ENCODE measurements at places on chromosomes 7 and 10.
A peak's percentile ranks its signal among the peaks of the same experiment; 100 is the strongest.

DNA sequence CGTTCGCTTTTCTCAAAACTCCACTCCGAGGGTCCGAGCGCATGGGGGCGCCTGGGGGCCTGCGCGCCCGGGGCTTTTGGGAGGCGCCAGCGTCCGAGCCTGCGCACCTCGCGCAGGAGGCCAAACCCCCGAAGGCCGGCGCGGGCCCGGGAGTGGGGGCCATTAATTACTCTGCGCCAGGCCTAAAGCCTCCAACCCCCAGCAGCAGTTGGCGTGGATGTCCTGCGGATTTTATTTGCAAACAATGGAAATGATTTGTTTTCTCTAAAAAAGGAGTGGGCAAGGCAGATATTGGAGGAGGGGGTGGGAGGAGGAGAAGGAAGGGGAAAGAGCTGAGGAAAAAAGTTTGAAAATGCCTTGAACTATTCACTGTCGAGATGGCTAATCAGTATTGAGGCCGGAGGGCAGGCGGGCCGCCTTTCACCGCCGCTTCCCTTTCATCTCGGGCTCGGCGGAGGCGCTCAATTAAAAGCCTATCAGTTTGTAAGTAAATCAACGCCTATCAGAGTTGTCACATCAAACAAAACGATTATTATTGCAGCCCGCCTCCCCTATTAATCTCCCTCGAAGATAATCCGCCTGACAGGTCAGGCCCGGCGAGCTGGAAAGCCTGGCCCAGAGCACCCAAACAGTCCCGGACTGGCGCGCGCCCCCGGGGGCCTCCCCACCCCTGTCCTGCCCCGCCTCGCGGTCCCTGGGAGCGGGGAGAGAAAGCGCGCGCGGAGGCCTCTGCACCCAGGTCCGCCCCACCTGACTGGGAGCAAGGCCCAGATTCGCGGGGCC, 3.4 kb upstream of the ZNF503 start:
- no peak for DNase-seq

- DNase-seq, result no peak
Observed at GRCh38 chr7:8638076-8638475, 204.7 kb downstream of the NXPH1 start.

GRCh38 chr10:71713135-71714030, 6.2 kb downstream of the C10orf105 start:
- peak; percentile 92 for DNase-seq

GRCh38 chr10:98664329-98665042, 217.8 kb upstream of the HPS1 start:
- DNase-seq, result no peak

GRCh38 chr7:108062250-108063014, 59.5 kb upstream of the LAMB1 start:
- no peak for DNase-seq

DNA sequence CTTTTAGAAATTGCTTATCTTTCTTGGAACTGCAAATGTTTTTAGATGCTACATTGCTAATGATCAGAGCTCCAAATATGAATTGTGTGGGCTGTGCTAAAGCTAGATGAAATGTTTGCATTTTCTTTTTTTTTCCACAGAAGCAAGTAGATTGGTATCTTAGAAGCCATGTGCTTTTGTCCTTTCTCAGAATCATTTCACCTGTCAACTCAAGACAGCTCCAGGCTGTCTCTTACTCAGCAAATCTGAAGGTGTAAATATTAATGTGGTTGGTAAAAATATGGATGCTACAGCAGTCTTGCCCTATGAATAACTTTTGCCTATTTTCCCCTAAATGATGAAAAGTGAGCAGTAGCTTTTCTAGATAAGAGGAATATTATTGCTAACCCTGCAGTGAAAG, 41.2 kb downstream of the AP3M1 start:
- no peak for DNase-seq

GRCh38 chr10:70880077-70880534, 8.3 kb downstream of the PCBD1 start:
- peak; percentile 64 for DNase-seq

DNA sequence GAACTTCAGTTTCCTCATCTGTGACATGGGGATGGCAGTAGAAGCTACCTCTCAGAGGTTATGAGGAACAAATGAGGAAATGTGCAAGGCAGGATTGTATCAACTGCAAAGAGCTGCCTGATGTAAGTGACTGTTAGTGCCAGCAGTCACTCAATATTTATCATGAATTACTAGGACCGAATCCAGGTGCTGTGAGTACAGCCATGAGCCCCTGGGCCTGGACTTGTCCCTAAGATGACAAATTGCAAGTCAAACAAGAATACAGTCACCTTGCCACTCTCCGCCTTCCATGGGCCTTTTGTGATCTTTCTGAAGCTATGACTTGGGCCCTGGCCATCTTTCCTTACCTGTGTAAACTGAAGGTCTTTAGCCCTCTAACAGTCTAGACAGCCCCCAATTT, 27.7 kb upstream of the TLX1 start:
- DNase-seq, result no peak

DNA sequence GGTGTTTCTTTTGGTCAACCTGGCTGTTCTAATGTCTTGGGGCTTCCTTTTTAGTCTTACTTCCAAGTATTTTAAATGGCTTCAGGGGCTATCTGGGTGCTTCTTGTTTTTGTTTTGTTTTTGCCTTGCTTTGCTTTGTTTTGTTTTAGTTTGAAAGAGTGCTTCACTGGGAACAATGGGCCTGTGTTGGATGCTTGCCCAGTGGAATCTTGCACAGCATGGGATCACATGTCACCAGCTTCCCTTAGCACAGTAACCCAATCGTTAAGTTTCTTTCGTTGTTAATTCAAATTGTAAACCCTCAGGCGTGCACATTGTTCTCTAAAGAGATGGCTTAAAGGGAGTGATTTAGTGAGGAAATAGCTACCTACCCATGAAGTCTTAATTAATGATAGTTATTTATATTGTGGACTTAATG, 8.9 kb downstream of the COL17A1 start:
- peak; percentile 42 for DNase-seq

DNA sequence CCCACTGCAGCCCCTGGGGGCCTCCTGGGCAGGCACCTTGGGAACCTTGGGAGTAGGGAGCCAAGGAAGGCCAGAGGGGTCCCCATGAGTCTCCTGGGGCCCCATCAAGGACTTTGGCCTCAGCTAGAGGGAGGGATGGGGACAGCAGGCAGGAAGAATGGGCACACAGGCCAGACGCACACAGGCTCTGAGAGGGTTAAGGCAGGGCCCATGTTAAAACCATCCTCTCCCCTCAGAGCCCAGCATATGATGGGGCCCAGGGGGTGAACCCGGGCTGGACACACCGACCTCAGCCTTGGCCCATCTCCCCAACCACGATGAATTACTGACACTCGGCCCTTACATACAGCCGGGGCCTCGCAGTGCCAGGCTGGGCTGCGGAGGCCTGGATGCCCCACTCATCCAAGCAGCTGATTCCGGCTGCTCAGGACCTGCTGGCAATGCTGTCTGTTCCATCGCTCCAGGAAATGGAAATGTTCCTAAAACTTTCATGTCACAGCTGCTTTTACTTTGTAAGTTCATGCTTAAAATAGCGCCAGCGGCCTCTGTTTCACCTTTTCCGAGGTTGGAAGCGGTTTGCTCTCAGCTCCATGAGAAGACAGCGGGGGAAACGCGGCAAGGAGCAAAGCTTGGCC, 17.3 kb upstream of the INPP5A start:
- no peak for DNase-seq

GRCh38 chr10:72889391-72889831, 4.1 kb upstream of the OIT3 start:
- no peak for DNase-seq

Data from caudate nucleus (tissue), 63 donors.